ENCODE measurements at places on chromosomes 6 and 20. TPM values are rescaled to one million over a fixed set of nuclear protein-coding genes. Genes with fewer than 3 reads are reported as not detected.

The DEFB127 gene
- not detected for total RNA-seq

The C20orf141 gene
- not detected for total RNA-seq

The TUBB1 gene
- total RNA-seq, result not detected

The EDN1 gene
- 40.0 TPM for total RNA-seq

The BTNL2 gene
- total RNA-seq, result not detected

The SRC gene
- total RNA-seq, result 113 TPM

The MEP1A gene
- total RNA-seq, result not detected

The GPR6 gene
- not detected for total RNA-seq

The ADTRP gene
- total RNA-seq, result 0.29 TPM

The RHAG gene
- total RNA-seq, result not detected
